Activated CD4-positive, alpha-beta T cell treated with anti-CD3 and anti-CD28 coated beads, Interleukin-2, amount 10 ng/mL, durations not matched to agents 7 days and 5 days (primary cell): ENCODE measurements at places on chromosomes 16 and 17. TPM values are rescaled to one million over a fixed set of nuclear protein-coding genes. Genes with fewer than 3 reads are reported as not detected.

DNA sequence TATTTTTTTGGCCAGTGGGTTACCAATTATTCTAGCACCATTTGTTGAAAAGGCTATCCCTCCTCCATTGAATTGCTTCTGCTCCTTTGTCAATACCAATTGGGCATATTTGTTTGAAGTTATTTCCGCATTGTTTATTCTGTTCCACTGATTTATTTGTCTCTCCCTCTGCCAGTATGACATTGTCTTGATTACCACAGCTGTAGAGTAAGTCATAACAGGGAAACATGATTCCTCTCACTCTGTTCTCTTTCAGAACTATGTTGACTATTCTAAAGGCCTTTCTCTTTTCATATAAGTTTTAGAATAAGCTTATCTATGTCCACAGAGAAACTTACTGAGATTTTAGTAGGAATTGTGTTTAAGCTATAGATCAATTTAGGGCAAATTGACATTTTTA lies 94.3 kb downstream of the MAP2K6 start:
- no peak for DNase-seq

GRCh38 chr16:77531752-77532151 lies 96.9 kb upstream of the ADAMTS18 start:
- no peak for DNase-seq

GRCh38 chr16:78894886-78895285 lies 705.7 kb downstream of the MAF start:
- DNase-seq: no peak

DNA sequence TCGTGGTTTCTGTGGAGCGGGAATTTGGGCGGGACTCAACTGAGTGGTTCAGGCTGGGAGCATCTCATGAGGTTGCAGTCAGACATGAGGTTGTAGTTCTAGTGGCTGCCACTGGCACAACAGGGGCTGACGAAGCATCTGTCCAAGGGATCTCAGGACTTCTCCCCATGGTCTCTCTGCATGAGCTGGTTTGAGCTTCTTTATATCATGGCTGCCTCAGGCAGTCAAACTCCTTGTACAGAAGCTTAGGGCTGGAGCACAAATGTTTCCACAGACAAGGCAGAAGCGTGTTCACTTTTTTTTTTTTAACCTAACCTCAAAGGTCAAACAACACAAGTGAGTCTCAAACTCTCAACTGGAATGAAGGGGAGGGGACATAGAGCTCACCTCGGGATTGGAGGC lies 243.3 kb downstream of the MSI2 start:
- DNase-seq: no peak

GRCh38 chr17:79082311-79083190 lies 7.9 kb downstream of the ENGASE start:
- DNase-seq: peak; percentile 45

DNA sequence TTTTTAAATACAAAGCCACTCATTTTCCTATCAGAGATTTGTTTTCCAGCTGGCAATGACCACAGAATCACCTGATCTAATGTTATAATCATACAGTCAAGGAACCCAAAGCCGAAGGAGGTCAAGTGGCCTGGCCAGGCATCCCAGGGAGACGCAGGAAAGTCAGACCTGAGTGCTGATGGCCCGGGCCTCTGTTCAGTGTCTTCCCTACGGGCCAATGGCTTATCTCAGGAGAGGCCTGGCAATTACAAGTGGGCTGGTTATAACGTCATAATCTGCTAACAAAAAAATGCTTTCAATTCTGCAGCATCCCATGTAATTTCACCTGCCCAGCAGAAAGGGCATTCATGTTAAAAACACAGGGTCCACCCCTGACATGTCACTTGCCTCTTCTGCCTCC lies 43.5 kb downstream of the ARHGAP17 start:
- DNase-seq: no peak

DNA sequence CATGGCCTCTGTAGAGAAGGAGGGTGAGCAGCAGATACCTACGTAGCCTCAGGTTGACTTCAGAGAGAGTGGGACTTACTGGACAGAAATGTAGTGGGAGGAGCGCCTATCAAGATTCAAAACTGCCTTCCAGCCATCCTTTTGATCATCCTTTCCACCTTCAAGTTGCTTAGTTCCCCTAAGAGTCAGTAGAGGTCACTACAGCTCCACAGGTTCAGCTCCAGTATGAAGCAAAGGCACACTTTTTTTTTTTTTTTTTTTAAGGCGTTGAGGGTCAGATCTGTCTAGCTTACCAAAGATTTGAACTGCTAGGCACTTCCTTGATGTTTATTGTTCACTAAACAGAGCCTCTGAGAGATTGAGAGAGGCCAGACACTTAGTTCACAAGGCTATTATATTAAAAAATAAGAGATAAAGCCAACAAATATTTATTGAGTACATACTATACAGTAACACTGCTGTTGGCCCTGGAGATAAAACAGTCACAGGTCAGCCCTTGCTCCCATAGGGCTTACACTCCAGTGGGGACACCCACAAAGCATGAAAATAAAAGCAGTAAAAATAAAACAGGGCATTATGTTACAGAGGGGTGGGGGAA lies 3.1 kb downstream of the RNF227 start:
- DNase-seq: peak; percentile 73

DNA sequence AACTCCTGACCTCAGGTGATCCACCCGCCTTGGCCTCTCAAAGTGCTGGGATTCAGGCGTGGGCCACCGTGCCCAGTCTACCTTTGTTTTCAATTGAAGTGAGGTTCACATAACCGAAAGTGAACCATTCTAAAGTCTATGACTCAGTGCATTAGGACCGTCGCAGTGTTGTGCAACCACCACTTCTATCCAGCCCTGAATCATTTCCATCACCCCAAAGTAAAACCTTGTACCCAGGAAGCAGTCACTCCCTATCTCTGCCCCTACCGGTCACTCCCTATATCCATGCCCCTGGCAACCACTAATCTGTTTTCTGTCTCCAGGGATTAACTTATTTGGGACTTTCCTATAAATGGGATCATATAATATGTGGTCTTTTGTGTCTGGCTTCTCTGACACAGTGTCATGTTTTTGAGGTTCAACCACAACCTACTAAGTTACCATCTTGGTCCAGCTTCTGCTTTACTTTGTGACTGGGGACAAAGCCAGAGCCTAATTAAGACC lies 28.3 kb upstream of the CDC42EP4 start:
- no peak for DNase-seq

- DNase-seq: no peak
These were observed 145.6 kb upstream of the MYOCD start for GRCh38 chr17:12519956-12520594.

DNA sequence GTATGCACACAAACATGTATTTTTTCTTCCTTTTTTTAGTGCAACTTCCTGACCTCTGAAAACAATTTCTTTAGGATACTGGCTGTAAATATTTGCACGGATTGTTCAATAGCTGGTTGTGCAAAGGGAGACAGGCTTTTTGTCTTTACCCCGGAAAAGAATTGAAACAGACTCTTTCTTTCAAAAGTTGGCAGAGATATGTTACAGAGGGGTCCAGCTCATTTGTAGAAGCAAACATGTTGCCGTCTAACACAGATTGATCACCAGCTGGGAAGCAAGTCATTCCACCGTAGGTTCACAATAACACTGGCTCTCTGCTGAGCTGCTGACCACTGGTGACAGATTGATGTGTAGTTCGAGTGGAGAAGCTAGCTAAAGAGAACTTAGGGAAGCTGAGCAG lies 130.9 kb downstream of the STX8 start:
- no peak for DNase-seq

DNA sequence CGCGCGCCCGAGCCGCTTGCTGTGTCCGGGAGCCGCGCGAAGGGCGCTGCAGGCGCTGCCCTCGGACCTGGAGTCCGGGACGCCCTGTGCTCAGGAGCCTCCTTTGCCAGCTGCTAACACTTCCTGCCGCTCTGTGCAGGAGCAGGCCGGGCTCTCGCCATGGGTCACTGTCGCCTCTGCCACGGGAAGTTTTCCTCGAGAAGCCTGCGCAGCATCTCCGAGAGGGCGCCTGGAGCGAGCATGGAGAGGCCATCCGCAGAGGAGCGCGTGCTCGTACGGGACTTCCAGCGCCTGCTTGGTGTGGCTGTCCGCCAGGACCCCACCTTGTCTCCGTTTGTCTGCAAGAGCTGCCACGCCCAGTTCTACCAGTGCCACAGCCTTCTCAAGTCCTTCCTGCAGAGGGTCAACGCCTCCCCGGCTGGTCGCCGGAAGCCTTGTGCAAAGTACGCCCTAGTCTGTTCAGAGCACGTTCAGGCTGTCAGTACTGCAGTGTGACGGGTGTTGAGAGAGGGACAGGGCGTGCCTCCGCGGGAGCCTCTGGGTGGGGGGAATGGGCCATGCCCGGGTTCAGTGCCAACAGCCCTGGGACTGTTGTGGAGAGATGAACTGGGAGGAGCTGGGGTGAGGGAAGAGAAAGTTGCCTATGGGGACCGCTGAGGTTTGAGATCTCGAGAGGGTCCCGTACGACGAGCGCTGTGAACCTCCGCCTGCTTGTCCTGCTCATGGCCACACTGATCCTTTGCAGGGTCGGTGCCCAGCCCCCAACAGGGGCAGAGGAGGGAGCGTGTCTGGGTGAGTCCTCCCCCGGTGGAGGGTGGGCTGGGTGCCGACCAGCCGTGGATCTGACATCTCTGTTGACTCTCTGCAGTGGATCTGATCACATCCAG lies 1.3 kb downstream of the ZNF276 start:
- peak; percentile 88 for DNase-seq

DNA sequence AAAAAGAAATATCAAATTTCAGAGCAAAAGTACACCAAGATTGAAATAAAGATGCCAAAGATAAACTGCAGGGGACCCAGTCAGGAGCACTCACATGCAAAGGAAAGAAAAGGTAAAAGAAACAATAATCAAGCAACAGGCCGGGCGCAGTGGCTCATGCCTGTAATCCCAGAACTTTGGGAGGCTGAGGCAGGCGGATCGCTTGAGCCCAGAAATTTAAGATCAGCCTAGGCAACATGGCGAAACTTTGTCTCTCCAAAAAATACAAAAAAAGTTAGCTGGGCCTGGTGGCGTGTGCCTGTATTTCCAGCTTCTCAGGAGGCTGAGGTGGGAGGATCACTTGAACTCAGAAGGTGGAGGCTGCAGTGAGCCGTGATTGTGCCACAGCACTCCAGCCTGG lies 107.6 kb upstream of the SMURF2 start:
- DNase-seq: no peak

- DNase-seq: no peak
These were observed 9.6 kb downstream of the STX8 start for GRCh38 chr17:9566067-9566466.

GRCh38 chr17:65020284-65020683 lies 36.3 kb downstream of the GNA13 start:
- DNase-seq: no peak

- no peak for DNase-seq
These were observed 11.9 kb downstream of the KRT32 start for GRCh38 chr17:41455236-41455635.

Gene RHBDL1
- 1.5 TPM for total RNA-seq

Gene OGFOD3
- total RNA-seq: 23.8 TPM

Gene ACSM5
- not detected for total RNA-seq

Gene LPO
- total RNA-seq: not detected
